T follicular helper cell (primary cell): ENCODE measurements at places on chromosomes 3 and 15.

GRCh38 chr3:24287755-24288450, 206.7 kb downstream of the THRB start:
- DNase-seq: no peak

DNA sequence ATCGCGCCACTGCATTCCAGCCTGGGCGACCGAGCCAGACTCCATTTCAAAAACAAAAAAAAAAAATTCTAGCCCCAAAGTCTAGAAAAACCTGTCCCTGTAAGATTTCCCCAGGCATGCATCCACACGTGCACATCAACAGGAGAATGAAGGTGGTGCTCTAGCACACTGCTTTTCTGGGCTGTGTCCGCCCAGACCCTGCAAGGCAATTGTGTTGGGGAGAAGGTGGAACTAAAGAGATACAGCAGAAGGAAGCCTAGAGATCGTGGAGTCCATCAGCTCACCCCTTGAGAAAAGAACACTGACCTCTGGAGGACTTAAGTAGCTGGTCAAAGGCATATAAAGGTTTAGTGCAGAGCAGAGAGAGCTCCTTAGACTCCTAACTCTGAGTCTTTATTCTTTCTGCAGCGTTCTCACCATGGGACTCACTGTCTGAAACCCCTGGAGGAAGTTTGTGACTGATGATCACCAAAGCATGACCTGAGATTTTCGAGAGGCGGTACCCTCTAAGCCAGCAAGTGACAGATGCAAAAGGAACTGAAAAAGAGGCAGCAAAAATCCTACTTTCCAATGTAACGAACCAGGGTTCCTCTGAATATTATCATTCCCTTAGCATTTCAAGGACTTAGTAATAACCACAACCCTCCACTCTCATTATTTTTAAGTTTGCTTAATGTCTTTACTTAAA, 179.8 kb downstream of the MEX3B start:
- no peak for DNase-seq

DNA sequence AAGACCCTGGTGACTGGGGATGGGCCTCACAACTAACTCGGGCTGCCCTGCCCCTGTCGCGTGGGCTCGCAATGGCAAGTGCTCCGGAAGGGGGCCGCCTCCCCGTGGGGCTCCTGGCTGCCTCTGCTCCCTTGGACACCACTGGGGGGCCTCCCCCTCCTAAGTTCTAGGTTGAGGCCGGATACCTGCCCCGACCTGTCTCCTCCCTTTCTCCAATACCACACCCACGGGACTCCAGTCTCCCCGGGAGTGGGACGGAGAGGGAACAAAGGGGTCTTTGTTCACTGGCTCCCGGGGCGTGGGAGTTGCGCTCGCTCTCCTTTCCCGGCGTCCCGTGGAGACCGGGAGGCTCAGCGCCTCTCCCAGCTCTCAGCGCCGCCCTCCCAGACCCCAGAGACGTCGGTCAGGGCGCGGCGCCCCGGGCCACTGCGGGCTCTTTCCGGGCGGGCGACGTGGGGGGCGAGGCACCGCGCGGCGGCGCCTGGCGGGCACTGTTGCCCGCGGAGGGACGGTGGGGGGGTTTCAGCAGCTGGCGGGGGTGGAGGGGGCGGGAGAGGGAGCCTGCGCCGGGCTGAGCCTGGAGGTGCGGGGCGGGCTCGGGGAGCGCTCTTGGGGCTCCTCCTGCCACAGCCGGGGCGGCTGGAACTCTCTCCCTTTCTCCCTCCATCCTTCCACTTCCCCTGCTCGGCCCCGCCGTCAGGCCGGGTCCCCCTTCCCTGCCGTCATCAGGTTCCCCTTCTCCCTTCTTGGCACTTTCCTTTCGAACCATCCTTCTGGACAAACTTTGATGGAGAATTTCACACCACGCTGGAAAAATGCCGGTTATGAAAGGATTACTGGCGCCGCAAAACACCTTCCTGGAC, at the start of gene KCNH8:
KCNH8 (plus strand) TSS at position 606 of the 863 bp plus-strand sequence; CDS start at position 816, 210 bp downstream.
- DNase-seq: no peak

- DNase-seq: no peak
These were observed 19.6 kb downstream of the HSPBAP1 start for GRCh38 chr3:122773944-122774509.

GRCh38 chr3:88957711-88958439, 149.5 kb upstream of the EPHA3 start:
- no peak for DNase-seq

DNA sequence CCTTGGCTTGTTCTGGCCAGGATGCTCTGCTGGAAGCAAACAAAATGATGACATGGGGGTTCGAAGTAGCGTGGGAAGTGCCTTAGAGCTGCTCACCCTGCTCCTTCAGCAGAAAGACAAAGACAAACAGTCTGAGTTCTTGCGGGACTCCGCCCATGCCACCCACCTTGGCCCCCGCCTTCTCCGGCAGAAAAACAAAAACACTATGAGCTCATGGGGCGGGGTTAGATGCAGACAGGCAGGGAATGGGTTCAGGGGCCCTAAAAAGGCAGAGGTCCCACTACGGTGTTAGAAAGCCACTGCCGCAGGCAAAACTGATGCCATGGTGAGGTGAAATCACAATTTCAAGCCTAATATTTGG, 9.7 kb upstream of the NCKIPSD start:
- DNase-seq: no peak

- DNase-seq: no peak
These were observed 5.7 kb upstream of the KLHL24 start for GRCh38 chr3:183629546-183630301.
